ENCODE measurements at places on chromosomes 5 and 9.
A peak's percentile ranks its signal among the peaks of the same experiment; 100 is the strongest.

DNA sequence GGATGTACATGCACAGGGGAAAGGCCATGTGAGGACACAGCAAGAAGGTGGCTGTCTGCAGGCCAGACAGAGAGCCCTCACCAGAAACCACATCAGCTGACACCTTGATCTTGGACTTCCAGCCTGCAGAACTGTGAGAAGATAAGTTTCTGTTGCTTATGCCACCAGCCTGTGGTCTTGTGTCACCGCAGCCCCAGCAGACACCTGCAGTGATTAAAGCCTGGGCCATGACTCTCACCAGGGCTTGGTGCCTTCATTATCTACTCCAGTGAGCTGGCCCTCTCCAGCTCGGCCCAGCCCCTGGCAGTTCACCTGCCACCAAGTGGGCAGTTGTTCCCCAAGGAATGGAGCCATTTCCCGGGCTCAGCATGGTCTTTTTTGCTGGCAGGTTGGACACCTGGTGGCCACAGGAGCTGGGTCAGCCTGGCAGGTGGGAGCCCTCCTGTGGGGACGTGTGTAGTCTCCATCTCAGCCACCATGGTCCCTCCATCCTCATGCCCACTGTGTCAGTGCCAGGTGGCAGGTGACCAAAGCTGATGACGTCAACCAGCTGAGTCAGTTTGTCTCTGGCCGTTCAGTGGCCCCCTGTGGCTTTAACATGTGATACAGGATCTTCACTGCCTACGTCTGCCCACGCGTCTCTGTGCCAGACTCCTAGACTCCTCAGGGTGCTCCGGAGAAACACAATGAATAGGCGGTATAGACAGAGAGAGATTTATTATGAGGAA lies 99.9 kb upstream of the PPP1R26 start:
- peak; percentile 7 for DNase-seq

- no peak for DNase-seq
Observed at GRCh38 chr5:67363963-67364362, 167.4 kb upstream of the CD180 start.

DNA sequence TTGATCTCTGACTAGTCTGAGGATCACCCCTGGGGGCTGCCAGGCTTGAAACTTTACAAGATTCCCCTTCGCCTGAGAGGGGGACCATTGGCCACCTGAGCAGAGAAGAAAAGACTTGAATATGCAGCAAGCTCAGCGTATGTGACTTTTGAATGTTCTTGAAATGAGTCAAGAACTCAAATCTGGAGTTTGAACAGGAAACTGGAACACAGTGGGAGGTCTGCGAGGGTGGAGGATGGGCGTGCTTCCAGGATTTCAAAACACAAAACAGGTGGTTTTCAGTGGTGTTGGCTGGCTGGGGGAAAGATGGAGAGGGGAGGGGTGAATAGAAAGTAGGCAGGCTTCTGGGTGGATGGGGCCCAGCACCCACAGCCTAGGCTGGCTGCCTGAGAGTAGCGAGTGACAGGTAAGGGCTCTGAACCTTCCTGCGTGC lies 40.6 kb downstream of the TMEM174 start:
- peak; percentile 7 for DNase-seq

- no peak for DNase-seq
Observed at GRCh38 chr5:7576023-7576715, 180.2 kb downstream of the ADCY2 start.

GRCh38 chr5:171158581-171158980 lies 150.5 kb upstream of the TLX3 start:
- DNase-seq = peak; percentile 43

DNA sequence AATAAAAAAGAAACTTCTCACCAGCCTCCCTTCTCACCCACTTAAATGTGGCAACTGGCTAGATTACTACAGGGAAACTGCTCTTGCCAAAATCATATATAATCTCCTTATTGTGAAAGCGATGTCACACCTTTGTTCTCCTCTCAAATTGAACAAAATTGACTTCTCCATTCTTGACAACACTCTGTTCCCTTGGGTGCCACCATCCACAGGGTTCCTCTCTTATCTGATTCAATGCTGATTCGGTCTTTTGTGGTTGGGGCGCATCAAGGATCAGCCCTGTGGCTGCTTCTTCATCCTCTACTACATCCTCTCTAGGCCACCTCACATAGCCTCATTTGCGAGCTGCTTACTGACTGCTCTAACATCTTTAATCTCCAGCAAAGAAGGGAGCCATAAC lies 86.1 kb downstream of the EDIL3 start:
- no peak for DNase-seq

- DNase-seq = no peak
Observed at GRCh38 chr5:27908341-27908740, 870.0 kb upstream of the CDH9 start.

GRCh38 chr9:36828611-36829013 lies 205.5 kb downstream of the PAX5 start:
- no peak for DNase-seq

- DNase-seq = no peak
Observed at GRCh38 chr9:70590315-70590677, 175.8 kb upstream of the KLF9 start.

DNA sequence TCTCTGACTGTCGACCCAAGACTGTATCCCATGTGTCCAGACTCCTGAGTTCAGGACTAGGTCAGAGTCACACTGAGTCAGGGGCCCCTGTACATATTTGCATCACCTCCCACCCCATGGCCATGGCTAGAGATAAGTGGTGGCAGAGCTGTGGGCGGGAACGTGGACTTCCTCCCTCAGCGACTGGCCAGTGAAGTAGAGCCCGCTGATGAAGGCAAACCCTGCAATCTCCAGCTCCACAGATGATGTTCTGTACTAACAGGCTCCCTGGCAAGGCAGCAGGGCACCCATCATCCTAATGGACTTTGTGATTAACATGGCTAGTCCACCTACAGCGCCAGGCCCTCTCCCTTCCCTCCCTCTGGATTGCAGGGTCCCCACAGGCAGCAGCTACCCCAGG lies 110.5 kb upstream of the LRRTM2 start:
- no peak for DNase-seq

DNA sequence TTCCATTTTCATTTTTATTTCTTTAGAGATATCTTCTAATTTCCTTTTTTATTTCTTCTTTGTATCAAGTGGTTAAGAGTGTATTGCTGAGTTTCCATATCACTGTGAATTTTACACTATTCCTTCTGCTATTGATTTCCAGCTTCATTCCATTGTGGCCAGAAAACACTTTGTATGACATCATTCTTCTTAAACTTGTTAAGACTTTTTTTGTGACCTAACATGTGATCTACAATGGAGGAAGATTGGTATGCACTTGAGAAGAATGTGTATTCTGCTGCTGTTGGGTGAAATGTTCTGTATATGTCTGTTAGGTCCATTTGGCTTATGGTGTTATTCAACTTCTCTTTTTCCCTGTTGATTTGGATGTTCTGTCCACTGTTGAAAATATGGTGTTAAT lies 274.2 kb upstream of the PUM3 start:
- no peak for DNase-seq

GRCh38 chr9:136769710-136770191 lies 5.4 kb upstream of the LCN15 start:
- no peak for DNase-seq

- DNase-seq = peak; percentile 39
Observed at GRCh38 chr9:129102791-129103594, 7.6 kb downstream of the CRAT start.

- DNase-seq = no peak
Observed at GRCh38 chr5:15544039-15544438, 44.1 kb downstream of the FBXL7 start.

DNA sequence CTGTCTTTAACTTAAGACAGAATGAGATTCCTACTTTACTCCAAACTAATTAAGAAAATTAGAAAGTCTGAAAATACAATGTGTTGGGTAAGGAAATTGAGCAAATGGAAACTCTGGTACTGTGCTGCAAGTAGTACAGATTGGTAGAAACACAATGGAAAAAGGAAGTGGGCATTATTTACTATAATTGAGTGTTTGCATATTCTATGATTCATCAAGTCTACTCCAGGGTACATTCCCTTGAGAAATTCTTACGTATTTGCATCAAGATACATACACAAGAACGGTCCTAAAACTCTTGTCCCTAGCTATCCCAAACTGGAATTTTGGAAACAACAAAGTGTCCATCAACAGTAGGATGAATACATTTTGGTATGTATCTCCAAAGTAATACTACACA lies 123.5 kb upstream of the TARS1 start:
- no peak for DNase-seq

DNA sequence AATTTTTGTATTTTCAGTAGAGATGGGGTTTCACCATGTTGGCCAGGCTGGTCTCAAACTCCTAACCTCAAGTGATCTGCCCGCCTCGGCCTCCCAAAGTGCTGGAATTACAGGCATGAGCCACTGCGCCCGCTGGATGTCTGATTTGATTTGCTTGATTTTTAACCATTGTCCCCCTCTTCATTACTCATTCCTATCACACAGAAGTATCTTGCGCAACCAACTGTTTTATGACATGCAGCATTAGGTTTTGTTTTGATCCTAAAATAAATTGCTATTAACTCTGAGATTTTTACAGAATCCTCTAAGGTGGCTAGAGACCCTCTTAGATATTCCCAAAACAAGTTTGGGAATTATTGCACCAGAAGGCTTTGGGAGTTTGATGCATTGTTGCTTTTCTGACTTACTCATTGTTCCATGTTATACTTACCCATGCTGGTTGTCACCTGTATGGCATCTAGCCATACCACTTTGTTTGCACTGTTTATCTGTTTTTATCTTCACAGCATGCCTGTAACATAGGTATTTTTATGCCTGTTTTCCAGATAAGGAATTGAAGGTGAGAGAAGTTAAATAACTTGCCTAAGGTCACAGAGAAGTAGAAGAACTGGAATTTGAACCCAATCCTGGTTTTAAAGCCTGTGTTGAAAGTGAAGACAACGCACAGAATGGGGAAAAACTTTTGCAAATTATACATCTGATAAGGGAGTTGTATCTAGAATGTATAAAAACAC lies 35.9 kb upstream of the PWWP2A start:
- no peak for DNase-seq

DNA sequence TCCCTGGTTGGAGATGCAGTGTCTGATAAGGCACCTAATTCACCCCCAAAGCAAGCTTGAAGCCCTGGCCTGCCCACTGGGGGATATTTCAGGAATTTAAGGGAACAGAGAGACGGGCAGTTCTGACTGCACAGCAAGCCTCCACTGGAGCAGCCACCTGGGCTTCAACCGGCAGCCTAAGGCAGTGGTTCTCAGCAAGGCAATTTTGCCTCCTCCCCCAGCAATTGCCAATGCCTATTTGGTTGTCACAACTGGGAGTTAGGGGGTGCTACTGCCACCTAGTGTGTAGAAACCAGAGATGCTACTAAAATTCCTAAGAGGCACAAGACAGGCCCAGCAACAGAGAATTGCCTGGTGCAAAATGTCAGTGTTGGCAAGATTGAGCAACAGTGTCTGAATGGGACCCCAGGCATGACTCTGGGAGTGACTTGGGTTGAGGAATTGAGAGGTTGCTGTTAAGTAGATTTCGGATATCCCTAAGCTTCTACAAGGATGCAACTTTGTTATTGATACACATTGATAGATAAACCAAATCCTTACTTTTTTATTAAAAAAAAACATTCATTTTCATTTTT lies 58.7 kb upstream of the CTSL start:
- no peak for DNase-seq

GRCh38 chr5:106269252-106269843 lies 1401.4 kb downstream of the EFNA5 start:
- DNase-seq = peak; percentile 3

DNA sequence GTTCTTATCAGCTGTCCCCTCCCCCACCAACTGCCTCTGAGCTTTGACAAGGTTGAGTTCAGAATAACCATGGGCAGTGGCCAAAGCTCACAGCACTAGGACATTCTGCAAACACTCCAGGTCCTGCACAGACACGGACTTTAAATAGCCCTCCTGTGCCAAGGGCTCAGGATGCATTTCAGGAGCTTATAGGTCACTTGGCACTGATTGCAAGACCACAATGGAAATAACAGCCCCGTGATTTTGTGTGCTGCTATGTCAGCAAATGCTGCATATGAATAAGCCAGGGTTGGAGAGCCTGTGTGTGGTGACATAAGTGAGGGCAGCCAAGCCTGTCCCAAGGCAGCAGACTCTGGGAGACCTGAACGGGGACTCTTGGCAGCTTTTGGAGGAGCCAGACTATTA lies 150.7 kb downstream of the DMRT2 start:
- no peak for DNase-seq

GRCh38 chr5:68454766-68455165 lies 239.2 kb downstream of the PIK3R1 start:
- no peak for DNase-seq

- no peak for DNase-seq
Observed at GRCh38 chr9:137494550-137495351, 35.6 kb upstream of the NSMF start.

GRCh38 chr9:87588339-87588738 lies 90.7 kb downstream of the DAPK1 start:
- DNase-seq = no peak

- no peak for DNase-seq
Observed at GRCh38 chr9:1083325-1083913, 33.3 kb downstream of the DMRT2 start.

GRCh38 chr5:131210151-131210510 lies 39.4 kb downstream of the LYRM7 start:
- DNase-seq = no peak

DNA sequence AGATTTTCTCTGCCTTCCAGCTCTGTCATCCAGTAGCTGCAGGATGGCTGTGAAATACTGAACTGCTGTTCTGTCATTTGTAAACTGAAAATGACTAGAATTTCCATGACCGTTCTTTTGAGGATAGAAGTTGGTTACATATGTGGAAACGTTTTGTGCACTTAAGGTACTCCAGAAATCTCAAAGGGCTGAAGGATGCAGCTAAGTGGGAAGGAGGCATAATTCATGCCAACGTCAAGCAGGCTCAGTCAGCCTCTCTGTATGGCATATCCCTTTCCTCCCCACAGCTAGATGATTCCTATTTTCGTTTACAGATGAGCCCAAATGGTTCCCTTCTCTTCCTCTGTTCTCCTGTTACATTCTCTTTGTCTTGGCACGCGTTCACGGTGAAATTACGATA lies 257.6 kb downstream of the FBXL7 start:
- DNase-seq = no peak

GRCh38 chr9:96072930-96073329 lies 197.4 kb downstream of the ERCC6L2 start:
- no peak for DNase-seq

DNA sequence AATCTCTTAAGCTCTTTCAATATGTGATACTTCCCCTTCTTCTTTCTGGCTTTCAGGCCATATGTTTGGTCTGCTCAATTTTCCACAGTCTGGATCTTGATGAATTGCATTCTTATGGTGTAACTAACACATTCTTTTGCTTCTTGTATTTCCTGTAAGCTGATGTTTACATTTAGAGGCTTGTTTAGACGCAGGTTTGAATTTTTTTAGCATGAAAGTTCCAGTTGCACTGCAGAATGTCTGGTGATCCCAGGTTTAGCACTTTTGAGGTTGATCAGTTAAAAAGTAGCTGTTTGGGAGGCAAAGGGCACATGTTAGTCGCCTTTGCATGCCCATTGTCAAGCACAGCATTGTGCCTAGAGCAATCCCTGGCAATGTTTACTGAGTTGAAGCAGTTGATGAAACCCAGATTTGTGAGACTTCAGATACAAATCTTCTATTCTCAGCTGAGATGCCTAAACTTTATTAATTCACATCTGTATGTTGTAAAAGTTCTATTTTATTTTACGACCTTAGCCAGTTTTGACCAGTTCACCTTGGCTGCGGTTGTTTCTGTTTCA lies 59.6 kb upstream of the SPATA31C2 start:
- no peak for DNase-seq

- DNase-seq = no peak
Observed at GRCh38 chr5:137599457-137599856, 100.3 kb upstream of the SPOCK1 start.

- DNase-seq = peak; percentile 73
Observed at GRCh38 chr9:101387871-101388506, 3.2 kb upstream of the BAAT start.

- DNase-seq = no peak
Observed at GRCh38 chr9:5447337-5447736, 3.0 kb upstream of the CD274 start.
